Adrenal gland (tissue), 19 donors: ENCODE measurements at places on chromosomes 6 and 20. TPM values are rescaled to one million over a fixed set of nuclear protein-coding genes. Genes with fewer than 3 reads are reported as not detected.

- DNase-seq: no peak
Observed at GRCh38 chr6:5338177-5338960, 77.1 kb downstream of the FARS2 start.

DNA sequence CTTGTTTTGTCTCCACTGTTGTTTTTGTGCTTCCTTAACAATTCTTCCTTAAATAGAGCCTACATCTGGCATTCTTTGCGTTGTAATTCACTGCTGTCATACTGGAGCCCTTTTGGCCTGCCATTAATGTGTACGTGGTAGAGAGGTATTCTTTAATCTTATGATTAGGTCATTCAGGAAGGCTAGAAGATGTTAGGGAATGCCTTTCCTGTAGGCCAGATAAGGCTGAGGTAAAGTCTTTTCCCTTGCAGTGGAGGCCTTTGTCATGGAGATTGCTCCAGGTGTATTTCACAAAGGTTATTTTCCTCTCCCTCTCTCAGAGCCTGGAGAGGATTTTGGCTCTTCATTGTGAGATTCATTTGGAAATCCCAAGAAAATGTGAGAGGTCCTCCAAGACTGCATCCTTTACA is 146.9 kb downstream of the FUT9 start:
- DNase-seq: no peak

DNA sequence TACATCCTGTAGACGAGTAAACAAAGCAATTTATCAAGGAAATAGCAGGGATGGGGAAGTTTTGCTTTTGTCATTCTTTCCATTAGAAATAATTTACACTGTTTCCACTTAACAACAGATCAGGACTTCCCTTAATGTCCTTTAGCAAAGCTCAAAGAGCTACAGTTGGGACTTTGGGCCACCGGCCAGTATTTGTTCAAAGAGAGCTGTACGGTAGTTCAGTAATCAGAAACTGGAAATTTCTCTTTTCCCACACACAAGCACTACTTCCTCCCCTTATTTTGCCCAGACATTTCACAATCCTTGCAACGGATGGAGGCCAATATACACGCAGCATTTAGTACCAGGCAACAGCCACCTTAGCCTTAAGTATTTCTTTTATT is 12.1 kb upstream of the HINT3 start:
- DNase-seq: peak; percentile 87

DNA sequence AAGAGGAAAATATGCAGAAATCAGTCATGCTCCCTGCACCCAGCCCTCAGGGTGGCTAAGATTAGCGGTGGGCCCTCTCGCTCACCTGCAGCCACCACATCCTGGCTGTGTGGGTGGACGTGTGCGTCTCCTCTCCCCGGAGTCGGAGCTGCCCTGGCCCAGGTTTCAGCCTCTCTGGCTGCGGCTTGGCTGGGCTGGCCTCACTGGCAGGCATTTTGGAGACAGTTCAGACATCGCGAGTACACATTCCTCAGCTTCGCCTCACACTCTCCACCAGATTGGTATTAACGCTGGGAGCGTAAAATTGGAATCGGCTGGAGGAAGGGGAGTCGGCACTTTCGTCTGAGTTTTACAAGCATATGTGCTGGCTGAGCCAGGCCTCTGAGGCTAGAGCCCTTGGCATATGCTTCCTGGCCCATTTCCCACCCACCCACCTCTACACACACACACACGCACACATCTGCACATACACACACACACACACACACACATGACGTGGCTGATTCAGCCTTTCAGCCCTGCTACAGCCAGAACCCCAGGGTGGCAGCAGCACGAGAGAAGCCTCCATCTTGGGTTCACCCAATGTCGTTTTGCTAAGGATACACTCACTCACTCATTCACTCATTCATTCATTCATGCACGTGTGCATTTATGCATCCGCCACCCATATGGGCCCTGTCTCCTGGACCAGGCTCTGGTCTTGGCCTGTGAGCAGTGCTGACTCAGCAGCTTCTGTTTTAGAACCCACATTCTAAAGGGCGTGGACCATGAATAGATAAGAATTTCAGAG is 42.9 kb downstream of the BCAS4 start:
- DNase-seq: no peak

- DNase-seq: no peak
Observed at GRCh38 chr6:74598462-74599393, 607.1 kb downstream of the COL12A1 start.

DNA sequence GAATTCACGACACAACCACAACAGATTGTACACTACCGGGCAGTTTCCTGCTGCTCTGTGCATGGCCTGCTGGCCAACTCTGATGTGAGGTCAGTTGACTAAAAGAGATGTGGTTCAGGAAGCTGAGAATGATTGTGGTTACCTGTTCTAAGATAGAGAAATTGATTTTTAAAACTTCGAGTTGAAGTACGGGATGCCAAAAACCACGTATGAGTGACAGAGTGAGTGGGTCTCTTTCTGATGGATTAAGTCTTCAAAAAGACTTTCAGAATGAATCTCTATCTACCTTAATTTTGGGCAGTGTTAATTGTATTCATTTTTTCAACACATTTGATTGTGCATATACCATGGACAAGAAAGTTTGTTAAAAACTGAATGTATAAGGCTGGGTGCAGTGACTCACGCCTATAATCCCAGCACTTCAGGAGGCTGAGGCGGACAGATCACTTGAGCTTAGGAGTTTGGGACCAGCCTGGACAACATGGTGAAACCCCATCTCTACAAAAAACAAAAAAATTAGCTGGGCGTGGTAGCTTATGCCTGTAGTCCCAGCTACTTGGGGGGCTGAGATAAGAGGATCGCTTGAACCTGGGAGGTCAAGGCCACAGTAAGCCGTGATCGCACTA is 121.2 kb downstream of the SGK1 start:
- DNase-seq: no peak

DNA sequence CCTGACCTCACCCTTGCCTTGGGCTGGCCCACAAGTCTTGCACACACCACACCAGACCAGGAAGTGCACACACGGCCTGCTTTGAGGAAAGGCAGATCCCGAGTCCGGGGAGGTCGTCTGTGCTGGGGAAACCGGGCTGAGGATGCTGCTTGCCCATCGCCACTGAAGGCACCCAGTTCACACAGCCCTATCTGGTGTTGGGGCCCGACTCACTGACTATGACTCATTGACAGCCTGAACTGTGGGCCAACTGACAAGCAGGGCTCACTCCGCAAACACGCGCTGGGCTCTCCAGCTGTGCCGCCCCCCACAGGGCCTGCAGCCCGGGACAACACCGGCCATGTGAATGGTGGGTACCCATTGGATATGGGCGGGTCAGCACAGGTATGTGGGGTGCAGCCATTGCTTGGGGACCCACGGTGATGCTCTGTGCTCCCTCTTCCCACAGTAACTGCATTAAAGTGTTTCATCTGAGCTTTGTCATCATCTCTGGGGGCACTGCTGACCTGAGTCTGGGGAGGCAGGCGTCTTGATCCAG is 1.6 kb downstream of the SAMD10 start:
- no peak for DNase-seq

GRCh38 chr6:107809966-107810365 is 14.1 kb downstream of the SCML4 start:
- no peak for DNase-seq

Gene MYT1
- polyA plus RNA-seq: 8.5 TPM

Gene SLC35D3
- 0.17 TPM for polyA plus RNA-seq
